ENCODE measurements at places on chromosomes 1 and 21. TPM values are rescaled to one million over a fixed set of nuclear protein-coding genes. Genes with fewer than 3 reads are reported as not detected.

DNA sequence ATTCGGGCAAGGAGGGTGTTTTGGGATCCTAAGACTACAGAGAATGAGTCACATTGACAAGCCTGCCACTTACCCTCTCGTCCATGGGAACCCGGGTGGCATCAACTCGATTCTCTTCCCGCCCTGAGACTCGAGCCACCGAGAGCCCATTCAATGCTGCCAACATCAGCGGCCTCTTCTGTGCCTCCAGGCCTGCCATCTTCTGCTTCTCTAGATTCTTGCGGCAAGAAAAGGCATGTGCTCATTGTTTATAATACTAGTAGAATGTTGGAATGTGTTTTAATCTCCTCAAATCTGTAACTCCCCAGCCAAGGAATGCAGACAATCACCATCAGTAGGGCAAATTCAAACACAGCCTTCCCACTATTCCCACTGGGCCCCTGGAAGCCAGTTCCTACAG is 96.9 kb downstream of the SMYD2 start:
- H3K36me3 ChIP-seq = peaks cover 1% of the 10 kb centered on the region
- no peaks in the 10 kb centered on the region for H3K4me1 ChIP-seq
- no peak for DNase-seq
- no peaks in the 10 kb centered on the region for H3K27me3 ChIP-seq
- no peak overlapping the region for H3K27ac ChIP-seq

- no peaks in the 10 kb centered on the region for H3K36me3 ChIP-seq
- peak within 1 kb of the TSS; percentile 27 for H3K4me3 ChIP-seq
- DNase-seq = peak; percentile 92
- H3K4me1 ChIP-seq = peaks cover 17% of the 10 kb centered on the region
These were observed at the start of gene CR1 for GRCh38 chr1:207495801-207496792. Gene CR1, plus strand, starts transcription at chr1:207496157. Its CDS starts 111 bp downstream, at chr1:207496268.

DNA sequence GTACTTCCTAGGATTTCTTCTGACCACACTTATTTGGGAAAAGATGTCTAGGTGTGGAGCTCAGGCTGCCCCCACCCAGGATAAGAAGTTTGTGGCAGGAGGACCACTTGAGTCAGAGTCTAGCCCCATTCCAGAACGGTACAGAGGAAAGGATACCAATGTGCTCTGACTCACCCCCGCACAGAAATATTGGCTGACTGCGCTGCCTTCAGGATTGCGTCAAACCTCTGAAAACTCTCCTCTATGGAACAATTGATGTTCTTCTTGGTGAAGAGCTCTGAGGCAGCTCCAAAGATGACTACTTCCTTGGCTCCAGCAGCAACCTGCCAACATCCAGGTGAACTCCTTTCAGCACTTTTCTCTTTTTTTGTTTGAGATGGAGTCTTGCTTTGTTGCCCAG is 11.2 kb downstream of the HMGCL start:
- no peak overlapping the region for H3K4me3 ChIP-seq
- H3K27me3 ChIP-seq = no peaks in the 10 kb centered on the region
- no peaks in the 10 kb centered on the region for H3K36me3 ChIP-seq

- H3K27ac ChIP-seq = no peak overlapping the region
- H3K4me3 ChIP-seq = no peak overlapping the region
- H3K27me3 ChIP-seq = no peaks in the 10 kb centered on the region
- DNase-seq = no peak
- no peaks in the 10 kb centered on the region for H3K4me1 ChIP-seq
These were observed 14.4 kb downstream of the CLDN14 start for GRCh38 chr21:36465478-36465877.

The LCE6A gene
- total RNA-seq = not detected

DNA sequence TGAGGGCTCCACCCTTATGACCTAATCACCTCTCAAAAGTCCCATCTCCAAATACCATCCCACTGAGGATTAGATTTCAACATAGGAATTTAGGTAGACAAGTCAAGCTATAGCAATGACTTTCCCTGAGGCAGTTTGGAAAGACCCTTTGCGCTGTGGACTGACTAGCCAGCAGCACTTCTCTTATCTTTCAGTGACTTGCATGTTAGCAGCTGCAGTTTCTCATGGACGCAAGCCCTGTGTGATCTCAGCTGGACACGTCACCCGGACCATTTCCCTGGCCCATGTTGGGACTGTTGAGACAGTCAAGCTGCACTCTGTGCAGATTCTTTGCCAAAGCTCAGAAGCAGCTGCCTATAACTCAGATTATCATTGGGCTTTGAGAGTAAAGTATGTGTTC is 408.1 kb upstream of the USP24 start:
- H3K27me3 ChIP-seq = no peaks in the 10 kb centered on the region
- no peaks in the 10 kb centered on the region for H3K36me3 ChIP-seq
- no peak overlapping the region for H3K4me3 ChIP-seq
- peak; percentile 95 for DNase-seq

DNA sequence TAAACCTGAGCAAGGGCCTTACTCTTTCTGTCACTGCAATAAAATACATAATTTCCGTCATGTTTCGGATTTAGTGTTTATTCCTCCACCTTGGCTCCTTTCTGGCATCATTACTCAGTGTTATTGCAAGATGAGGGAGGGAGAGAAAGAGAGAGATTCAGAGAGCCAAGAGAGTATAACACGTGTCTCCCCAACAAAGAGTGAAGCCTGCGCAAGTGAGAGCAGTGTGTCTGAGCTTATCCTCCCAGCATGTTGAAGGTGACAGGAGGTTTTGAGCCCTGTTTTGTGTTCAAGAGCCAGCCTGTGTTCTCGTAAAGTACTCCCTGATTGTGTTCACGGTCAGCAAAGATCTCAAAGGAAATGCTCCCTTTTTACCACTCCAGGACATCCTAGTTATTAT is 6.3 kb downstream of the RUNX1 start:
- no peak overlapping the region for H3K4me3 ChIP-seq
- H3K27me3 ChIP-seq = no peaks in the 10 kb centered on the region
- no peak for DNase-seq
- no peaks in the 10 kb centered on the region for H3K36me3 ChIP-seq
- peaks cover 69% of the 10 kb centered on the region for H3K4me1 ChIP-seq

DNA sequence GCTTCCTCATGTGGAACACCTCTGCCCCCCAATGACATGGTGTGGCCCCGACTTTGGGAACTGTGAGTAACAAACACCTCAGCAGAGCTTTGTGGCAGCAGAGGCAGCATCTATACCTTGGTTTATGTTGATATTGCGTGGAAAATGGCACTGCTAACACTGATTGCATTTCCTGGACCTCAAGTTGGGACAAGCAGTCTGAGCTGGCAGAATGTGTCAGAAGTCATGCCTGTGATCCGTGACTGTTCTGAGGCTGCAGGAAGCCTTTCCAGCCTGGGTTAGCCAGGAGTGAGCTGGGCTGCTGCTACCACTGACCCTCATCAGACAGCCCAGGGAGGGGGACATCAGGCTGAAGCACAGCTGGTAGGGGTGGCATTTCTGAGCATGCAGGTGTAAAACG is 268.5 kb downstream of the KCNJ6 start:
- H3K27ac ChIP-seq = no peak overlapping the region
- peaks cover 5% of the 10 kb centered on the region for H3K27me3 ChIP-seq
- H3K36me3 ChIP-seq = no peaks in the 10 kb centered on the region
- no peak for DNase-seq
- H3K4me3 ChIP-seq = no peak overlapping the region

DNA sequence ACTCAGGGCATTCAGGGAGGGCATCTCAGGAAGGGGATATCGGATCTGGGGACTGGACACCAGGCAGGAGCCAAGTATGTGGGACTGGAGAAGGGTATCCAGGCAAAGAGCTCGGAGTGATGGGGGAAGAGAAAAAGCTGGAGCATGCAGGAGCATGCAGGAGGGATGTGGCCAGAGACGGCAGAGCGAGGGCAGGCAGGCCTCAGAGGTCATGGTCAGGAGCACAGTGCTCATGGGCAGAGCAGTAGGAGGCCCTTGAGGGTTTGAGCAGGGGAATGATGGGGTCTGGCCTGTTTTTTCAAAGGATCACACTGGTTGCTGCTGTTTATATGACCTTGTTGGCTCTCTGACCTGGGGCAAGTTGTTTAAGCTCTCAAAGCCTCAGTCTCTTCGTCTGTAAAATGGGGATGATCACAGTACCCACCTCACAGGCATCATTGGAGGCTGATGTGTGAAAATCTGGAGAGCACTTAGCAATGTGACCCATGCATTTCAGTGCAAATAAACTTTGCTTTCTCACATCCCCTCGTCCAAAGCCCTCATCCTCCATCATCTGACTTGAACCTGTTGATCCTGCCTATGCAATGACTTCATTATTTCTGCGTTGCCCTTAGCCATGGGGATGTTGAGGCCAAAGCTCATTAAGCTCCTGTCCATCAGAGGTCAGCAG is 273.1 kb downstream of the MATN1 start:
- DNase-seq = no peak
- no peak overlapping the region for H3K4me3 ChIP-seq
- no peak overlapping the region for H3K27ac ChIP-seq
- H3K4me1 ChIP-seq = no peaks in the 10 kb centered on the region
- H3K36me3 ChIP-seq = no peaks in the 10 kb centered on the region
- H3K27me3 ChIP-seq = peaks cover 20% of the 10 kb centered on the region

DNA sequence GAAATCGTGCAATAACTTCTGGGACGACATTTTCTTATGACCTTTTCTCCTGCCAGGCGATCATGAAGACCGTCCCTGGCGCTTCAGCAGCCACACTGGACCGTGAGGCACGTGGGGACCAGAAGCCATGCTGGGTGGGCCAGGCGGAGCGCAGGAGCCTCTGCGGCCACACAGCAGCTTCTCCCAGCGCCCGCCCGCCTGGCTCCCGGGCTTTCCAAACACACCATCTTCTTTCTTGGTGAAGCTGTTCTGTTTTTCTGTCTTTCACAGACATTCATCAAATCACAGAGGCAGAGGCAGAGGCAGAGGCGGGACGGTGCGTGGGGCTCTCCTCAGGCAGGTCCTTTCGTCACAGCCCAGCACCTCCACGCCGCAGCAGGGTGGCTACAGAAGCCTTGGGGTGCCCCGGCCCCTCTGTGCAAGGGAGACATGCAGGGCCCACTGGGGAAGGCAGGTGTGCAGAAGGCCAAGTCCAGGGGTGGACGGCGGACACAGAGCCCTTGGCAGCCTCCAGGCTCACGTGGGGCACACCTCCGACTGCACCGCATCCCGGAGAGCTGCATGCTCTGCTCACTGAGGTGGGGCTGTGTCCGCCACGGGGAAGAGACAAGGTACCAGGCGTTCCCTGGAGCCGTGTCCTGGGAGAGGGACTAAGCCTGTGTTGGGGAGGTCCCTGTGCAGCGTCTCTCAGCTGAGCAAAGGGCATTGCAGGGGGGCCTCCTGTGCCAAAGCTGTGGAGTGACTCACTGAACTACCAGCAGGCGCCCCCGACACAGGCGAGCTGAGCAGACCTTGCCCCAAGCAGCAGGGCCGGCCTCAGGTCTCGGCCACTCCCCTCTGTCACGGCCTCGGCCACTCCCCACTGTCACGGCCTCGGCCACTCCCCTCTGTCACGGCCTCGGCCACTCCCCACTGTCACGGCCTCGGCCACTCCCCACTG is 2.6 kb upstream of the TMEM240 start:
- DNase-seq = no peak
- no peak overlapping the region for H3K4me3 ChIP-seq
- H3K36me3 ChIP-seq = peaks cover 68% of the 10 kb centered on the region
- peaks cover 17% of the 10 kb centered on the region for H3K4me1 ChIP-seq

DNA sequence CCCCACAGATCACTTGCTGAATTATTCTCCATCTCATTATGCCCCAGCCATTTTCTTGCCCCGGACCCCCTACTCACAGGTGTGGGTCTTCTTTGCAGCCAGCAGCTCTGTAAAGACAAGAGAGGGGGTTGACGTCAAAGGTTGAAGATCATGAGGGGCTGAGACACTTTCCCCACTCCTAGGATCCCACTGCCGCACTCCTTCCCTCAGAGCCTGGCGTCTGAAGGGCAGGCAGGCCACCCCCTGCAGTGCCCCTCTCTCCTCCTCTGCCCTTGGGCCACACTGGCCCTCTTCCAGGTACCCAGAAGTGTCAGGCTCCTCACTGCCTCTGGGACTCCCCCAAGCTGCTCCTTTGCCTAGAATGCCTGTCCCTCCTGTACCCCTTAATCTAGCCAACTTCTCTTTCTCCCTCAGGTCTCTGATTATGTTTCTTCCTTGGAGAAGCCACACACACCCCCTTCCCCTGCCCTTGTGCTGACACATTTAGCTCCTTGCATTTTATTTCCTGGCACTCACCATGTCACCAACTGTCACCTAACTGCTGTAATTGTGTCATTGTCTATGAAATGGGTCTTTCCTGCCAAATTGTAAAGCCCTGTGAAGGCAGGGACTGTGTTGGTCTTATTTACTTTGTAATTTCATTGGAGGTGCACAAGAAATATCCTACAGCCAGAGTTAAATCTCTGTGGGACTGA is 2.1 kb downstream of the RORC start:
- H3K27ac ChIP-seq = peak overlapping the region; percentile 8
- peaks cover 54% of the 10 kb centered on the region for H3K4me1 ChIP-seq
- no peaks in the 10 kb centered on the region for H3K36me3 ChIP-seq

DNA sequence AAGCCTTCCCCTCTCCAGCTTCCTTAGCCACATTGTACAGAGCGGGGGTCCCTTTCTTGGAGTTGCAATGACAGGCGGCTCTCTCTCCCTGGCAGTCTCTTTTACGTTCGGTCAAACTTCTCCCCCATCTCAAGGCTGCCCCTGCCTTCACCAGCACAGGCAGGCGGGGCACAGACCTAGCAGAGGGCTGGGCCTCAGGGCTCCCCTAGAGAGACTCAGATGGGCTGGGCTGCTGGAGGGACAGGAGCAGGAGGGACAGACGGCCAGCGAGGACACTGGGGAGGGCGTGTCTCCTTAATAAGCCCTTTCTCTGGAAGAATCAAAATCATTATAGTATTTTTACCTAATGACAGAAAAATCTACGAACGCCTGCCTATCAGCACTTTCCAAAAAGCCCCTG is 79.6 kb downstream of the CASZ1 start:
- no peak for DNase-seq
- no peak overlapping the region for H3K27ac ChIP-seq
- no peak overlapping the region for H3K4me3 ChIP-seq
- H3K36me3 ChIP-seq = no peaks in the 10 kb centered on the region
- no peaks in the 10 kb centered on the region for H3K27me3 ChIP-seq

DNA sequence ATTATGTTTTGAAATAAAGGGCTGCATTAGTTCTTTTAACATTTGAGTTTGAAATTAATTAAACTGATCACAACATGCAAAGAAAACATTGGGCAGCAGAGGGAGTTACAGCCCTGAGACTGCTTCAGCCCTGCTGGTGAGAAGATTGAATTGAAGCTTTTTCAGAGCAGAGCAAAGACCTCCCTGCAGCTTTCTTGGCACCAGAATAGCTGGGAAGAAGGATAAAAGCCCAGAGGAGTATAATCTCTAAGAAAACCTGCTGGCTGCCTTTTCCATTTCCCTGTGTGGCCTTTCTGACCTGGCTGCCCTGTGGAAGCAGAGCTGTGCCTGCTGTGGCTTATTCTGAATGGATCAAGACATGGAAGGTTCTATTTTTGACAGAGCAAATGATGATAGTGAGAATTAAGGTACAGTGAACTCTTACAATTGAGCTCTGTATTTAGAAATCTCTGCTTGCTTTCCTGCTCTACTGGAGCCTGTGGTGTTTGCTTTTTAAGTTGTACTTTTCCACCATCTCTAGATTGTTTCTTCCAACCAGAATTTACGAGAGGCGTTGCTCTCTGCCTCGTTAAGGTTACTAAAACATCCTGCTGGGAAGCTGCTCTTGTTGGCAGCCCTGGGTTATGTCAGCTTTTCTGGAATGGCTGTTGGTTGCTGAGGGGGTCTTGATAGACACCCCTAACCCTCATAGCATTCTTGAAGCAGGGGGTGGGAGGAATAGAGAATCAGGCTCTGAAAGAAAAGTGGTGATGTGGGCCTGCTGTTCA is 9.9 kb downstream of the SNRPE start:
- H3K36me3 ChIP-seq = peaks cover 71% of the 10 kb centered on the region
- H3K27me3 ChIP-seq = no peaks in the 10 kb centered on the region
- DNase-seq = peak; percentile 79
- peaks cover 9% of the 10 kb centered on the region for H3K4me1 ChIP-seq
- no peak overlapping the region for H3K4me3 ChIP-seq

GRCh38 chr1:176243746-176244145 is 36.7 kb upstream of the COP1 start:
- no peak for DNase-seq
- no peaks in the 10 kb centered on the region for H3K4me1 ChIP-seq
- H3K36me3 ChIP-seq = no peaks in the 10 kb centered on the region
- no peak overlapping the region for H3K27ac ChIP-seq
- no peak overlapping the region for H3K4me3 ChIP-seq

All from left lung (tissue), 14 donors.